ENCODE measurements at places on chromosomes 4 and X.

- DNase-seq: no peak
These were observed 110.1 kb downstream of the NHSL2 start for GRCh38 chrX:72020788-72021187.

GRCh38 chr4:147644471-147644870, 27.3 kb downstream of the TMEM184C start:
- DNase-seq: no peak

DNA sequence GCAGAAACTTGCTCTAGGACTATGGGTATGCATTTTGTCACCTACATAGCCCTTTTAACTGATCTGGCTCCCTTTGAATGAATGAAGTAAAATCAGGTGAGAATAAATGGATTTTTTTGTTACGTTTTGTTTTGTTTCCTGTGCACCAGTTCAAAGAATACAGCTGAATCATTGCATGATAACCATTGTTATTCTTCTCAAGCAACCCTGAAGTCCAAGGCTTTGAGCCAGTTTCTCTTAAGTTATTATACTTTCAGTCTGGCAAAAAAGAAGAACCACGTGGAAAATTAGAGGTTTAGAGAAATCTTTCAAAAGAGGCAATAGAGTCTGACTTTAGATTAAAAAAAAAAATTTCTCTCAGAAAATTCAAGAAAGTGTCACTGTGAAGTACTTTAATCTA, 398.6 kb upstream of the TECRL start:
- no peak for DNase-seq

DNA sequence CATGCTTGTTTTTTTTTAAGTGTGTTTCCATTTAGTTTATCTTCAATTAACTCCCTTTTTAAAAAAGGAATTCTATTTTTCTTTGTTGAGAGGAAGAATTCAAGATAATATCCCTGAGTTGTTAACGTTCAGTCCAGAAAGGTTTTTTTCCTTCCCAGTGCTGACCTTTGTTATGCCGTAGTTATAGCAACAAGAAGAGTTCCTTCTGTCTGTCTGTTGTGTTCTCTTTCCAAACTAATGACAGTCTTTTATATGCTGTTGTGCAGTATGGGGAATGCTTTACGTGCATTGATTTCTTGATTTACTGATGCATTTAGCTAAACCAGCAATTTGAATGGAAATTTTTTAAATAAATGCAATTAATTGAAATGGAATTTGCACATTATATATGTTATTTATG, 6.6 kb upstream of the CXXC4 start:
- no peak for DNase-seq

GRCh38 chrX:49066278-49066677, 7.5 kb downstream of the CCDC120 start:
- DNase-seq: no peak

DNA sequence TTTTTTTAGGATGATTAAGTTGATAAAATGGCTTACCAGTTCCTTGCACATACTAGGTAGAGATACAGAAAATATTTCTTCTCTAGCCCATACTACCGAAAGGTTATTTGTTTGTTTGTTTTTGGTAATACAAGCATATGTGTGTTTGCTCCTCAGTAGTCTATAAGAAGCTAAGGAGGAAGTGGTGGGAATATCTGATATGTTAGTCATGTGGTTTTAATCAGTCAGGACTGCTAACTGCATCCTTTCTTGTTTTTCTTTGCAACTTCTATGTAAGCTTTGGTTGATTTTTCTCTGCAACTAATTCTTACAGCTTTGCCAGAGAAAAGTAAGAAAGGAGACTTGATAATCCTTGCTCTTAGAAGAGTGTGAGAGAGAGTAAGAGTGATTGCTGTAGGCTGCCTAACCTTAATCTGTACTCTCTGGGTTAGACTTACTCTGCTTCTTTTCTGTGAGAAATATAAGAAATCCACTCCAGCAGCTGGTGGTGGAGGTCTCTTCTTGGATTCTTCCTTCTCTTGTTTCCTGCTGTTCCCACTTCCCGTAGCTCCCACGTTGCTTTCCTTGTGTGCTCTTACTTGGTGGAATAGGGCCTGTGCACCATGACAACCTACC, 28.3 kb downstream of the SEPTIN11 start:
- no peak for DNase-seq

- DNase-seq: no peak
These were observed 34.9 kb downstream of the NOCT start for GRCh38 chr4:139050446-139050845.

DNA sequence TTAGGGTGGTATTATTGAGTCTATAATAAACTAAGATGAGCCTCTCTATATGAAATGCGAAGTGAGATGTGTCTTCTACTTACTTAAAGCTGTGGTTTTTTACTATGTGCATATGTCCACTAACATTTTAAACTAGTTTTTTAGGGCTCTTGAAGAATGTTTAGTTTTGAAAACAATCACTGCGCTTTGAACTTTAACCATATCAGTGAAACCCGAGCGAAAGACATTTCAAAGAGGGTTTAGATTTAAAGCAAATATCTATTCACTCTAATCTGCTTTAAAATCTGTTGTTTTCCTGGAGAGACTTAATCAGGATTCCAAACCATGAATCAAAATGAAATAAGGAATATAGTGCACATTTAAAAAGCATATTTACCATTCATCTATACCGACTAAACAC, 24.8 kb upstream of the SLC7A11 start:
- DNase-seq: no peak

DNA sequence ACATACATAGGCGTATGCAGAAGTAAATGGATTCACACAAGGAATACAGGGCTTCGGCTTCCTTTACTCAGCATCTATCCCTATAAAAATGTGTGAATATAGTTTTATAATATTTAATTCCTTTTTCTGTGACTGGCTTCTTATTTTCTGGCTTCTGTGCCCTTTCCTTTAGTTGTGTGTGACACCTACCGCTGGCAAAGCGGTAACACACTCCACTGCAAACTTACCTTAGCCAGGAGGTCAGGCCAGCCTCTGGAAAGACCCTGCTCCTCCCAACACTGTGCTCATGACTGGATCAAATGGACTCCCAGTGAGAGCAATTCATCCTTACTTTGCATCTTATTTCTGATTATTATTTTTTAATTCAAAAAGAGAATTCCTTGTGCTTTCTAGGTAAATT, 244.2 kb downstream of the ANK2 start:
- no peak for DNase-seq

DNA sequence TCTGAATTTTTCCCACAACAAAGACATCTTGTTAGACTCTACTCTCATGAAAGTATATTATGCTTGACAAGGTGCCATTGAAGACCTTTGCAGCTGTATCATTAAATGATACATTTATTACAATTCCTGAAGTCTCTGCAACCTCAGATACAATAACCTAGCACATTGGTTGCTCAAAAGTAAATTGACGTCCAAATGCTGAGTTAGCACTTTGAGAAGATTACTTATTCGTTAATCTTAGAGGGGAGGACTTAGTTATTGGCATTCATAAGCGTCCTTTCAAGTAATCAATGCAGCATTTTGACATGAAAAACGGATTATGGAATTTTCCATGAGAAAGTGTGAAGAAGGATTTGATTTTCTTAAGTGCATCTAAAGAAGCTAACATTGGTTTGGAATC, 151.6 kb downstream of the ARSF start:
- DNase-seq: no peak

DNA sequence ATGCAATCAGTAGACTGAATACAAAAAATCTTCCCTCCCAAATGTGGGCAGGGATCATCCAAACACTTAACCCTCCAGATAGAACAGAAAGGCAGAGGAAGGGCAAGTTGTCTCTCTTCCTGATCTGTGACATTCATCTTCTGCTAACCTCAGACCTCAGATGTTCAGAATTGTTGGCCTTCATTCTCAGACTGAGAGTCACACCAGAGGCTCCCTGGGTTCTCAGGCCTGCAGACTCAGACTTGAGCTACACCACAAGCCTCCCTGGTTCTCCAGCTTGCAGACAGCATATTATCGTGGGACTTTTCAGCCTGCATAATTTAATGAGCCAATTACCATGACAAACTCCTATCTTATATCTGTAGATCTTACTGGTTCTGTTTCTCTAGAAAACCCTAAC, 1471.6 kb upstream of the ADGRL3 start:
- DNase-seq: no peak

DNA sequence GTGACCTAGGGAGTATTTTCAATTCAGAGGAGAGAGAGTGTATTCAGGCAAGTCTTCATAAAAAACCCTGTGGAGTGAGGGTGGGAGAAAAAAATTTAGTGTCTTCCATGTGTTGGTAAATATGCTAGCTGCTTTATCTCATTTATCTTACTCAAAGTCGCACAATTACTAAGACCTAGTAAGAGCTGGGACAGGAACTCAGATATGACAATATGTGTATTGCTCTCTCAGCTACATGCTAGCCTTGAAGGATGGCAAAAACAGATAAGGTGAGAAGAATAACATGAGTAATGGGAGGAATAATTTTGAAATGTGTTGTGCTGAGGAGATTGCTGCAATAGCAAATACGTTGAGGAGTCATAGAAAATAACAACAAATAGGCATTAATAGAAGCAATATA, 458.6 kb downstream of the SH2D1A start:
- DNase-seq: no peak

DNA sequence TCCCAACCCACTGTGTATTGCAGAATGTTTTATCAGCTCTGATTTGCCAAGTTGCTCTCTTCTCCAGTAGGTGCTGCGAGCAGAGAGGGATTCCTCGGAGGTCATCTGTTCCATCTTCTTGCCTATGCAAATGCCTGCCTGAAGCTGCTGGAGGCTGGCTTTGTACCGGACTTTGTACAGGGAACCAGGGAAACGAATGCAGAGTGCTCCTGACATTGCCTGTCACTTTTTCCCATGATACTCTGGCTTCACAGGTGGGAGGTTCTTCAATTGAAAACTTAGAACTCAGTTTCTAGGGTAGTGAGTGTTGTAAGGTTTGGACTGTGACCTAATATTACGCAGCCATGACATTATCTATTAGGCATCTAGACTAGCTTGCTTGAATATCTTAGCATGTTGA, 24.9 kb downstream of the AR start:
- peak; percentile 20 for DNase-seq

DNA sequence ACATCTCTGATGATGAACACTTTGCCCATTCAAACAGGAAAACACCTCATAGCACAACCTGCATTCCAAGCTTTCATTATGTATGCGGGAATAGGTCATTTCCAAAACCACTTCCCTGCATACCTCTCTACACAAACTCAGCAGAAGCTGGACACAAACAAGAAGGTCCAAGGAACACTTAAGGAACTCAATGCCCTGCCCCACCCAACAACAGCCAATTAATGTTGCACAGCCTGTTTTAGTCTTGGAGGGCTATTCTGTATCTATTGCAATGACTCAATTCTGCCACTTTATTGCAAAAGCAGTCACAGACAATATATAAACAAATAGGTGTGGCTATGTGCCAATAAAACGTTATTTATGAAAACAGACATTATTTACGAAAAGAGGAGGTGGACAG, 16.7 kb downstream of the OPHN1 start:
- no peak for DNase-seq

GRCh38 chrX:110159235-110159634, 156.3 kb downstream of the TMEM164 start:
- no peak for DNase-seq

GRCh38 chr4:163482190-163482589, 8.6 kb upstream of the TKTL2 start:
- DNase-seq: no peak

DNA sequence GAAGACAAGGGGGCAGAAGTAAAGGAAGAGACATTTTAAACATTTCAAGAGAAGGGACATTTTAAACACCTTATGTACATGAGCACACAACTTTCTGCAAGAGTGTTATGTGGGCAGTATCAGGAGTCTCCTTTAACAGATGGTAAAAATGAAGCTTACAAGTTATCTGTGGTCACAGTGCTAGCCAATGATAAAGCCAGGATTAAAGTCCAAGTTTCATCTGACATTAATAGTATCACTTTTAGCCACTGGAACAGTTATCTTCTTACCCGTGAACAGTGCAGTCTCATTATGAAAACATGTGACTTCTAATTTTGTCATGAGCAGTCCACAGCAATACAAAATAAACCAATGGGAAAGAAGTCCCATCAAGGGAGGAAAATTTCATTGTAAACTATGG, 627.9 kb upstream of the AGA start:
- DNase-seq: no peak

DNA sequence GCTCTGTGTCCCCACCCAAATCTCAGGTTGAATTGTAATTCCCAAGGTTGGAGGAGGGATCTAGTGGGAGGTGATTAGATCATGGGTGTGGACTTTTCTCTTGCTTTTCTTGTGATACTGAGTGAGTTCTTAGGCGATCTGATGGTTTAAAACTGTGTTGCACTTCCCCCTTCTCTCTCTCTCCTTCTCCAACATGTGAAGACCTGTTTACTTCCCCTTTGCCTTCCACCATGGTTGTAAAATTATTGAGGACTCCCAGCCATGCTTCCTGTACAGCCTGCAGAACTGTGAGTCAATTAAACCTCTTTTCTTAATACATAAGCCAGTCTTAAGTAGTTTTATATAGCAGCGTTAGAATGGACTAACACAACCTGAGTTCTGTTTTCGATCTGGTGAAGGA, 738.2 kb downstream of the ARAP2 start:
- DNase-seq: no peak

- no peak for DNase-seq
These were observed 145.5 kb upstream of the FGF13 start for GRCh38 chrX:138856881-138857604.

GRCh38 chr4:86500527-86500926, 93.6 kb upstream of the PTPN13 start:
- no peak for DNase-seq
